ENCODE measurements at places on chromosomes 2 and 18.

- DNase-seq, result no peak
Measured at GRCh38 chr18:12333506-12334290, 25.7 kb downstream of the TUBB6 start.

DNA sequence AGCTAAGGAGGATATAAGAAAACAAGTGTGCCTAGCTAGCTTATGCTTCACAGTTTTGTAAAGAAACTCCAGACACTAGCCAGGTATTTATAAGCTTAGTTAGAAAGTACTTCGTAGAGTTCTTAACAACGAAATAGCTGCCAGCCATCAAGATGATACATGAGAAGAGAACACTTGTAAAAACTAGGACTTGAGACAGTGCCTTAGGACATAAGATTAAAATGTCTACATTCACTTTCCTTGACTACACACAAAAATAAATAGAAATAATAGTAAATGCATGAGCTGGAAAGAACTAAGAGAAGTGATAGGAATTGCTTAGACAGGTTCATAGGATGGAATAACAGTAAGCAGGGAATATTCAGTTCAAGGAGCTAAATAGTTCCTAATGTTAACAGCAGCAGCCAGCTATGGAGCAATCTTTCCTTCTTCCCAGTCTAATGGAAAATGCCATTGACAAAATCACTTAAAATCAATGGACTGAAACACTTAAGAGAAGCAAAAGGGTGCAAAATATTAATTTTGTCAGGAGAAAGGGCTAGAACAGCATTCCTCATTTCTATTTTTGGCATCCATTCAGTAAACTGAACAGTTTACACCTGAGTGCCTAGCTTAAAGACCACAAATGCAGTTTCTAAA is 186.6 kb downstream of the PDE11A start:
- DNase-seq, result no peak

DNA sequence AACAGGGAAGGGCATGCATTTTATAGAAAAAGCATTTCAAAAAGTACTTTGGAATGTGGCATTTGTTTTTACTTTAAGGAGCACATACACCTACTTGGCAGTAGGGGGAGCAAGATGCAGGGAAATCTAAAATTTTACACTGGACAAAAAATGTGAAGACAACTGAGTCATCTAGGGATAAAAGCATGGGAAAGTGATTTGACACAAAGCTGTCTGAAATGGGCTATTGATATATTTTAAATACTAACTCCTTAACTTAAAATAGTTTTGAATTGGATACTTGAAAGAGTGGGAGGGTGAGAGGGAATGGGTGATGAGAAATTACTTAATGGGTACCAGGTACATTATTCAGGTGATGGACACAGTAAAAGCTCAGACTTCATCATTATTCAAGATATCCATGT is 15.8 kb downstream of the TMEM200C start:
- DNase-seq, result no peak

GRCh38 chr2:35963357-35963756 is 392.2 kb upstream of the CRIM1 start:
- DNase-seq, result no peak

DNA sequence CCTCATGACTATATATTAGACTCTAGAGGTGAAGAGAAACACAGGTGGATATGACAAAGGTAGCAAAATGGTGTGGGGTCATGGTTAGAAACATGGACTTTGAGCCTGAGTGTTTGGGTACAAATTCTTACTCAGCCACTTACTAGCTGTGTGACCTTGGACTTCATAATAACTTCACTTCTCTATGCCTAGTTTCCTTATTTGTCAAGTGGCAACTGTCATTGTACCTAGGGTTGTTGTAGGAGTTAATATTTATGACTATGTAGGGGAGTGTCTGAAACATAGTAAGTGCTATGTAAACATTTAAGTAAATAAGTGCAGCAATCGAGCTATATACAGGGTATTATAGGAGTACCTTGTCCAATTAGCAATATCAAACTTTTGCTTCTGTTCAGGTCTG is 49.7 kb upstream of the RAPH1 start:
- DNase-seq, result no peak

DNA sequence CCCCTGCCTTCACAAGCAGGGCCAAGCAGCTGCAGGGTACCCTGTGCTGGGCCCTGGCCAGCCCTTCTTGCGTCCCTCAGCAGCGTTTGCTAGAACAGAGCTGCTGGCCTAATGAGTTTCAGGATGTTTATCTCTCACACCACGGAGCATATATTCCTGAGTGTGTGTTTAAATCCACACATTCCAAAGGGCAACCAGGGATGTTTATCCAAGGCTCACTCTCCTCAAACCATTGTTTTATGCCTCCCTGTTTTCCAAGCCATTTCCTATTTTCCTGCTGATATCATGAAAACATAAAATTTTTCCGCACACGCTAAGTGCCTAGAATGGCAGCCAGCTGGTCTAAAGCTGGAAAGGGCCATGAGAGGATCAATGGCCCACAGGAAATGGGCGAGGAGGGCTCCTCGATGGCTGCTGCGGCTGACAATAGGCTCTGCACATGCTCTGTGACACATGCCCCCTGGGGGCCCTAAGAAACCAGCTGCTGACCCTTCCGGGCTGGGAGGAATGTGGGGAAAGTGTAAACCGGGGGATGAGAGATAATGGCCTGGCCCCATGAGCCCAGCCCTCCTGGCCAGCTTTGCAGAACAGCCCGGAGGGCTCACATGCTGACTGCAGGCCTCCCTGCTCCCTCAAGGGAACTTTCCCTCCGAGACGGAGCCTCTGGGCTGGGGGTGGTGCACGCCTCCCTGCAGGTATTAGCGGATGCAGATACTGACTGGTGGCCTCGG is 194.0 kb downstream of the NDUFA10 start:
- no peak for DNase-seq

DNA sequence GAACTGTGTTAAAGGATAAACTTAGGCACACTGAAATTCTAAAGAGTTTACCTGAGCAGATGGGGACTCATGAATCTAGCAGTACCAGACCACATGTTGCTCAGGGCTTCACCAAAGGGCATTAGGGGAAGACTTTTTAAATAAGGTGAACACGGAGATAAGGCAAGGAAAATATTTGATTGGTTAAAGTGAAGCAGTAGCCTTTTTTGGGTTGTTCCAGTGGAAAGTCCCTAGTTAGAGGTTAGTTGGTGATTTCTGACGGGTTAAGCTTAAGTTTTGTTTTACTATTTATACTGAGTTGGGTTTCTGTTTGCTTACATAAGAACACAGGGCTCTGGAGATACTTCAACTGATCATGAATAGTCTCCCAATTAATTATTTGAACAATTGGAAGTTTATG is 722.5 kb downstream of the SOCS6 start:
- no peak for DNase-seq

DNA sequence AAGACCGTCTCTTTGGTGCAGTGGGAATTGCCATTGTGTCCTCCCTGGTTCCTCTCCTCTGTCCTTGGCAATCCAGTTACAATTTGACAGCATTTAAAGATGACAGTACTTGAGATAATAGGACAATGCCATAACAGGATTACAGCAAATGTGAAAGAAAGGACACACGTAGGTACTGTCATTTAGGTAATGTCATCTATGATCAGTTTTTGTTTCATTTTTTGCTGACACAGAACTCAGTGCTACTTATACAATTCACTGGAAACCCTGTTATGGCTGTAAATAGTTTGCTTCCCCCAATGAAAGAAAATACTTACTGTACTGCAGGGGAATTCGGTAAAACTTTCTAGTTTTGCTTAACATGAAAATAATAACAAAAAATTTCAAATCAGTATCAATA is 65.2 kb downstream of the BCL11A start:
- no peak for DNase-seq
